ENCODE measurements at places on chromosomes 1 and 21. TPM values are rescaled to one million over a fixed set of nuclear protein-coding genes. Genes with fewer than 3 reads are reported as not detected.

GRCh38 chr1:232278925-232279324, 351.0 kb downstream of the SIPA1L2 start:
- DNase-seq: no peak

DNA sequence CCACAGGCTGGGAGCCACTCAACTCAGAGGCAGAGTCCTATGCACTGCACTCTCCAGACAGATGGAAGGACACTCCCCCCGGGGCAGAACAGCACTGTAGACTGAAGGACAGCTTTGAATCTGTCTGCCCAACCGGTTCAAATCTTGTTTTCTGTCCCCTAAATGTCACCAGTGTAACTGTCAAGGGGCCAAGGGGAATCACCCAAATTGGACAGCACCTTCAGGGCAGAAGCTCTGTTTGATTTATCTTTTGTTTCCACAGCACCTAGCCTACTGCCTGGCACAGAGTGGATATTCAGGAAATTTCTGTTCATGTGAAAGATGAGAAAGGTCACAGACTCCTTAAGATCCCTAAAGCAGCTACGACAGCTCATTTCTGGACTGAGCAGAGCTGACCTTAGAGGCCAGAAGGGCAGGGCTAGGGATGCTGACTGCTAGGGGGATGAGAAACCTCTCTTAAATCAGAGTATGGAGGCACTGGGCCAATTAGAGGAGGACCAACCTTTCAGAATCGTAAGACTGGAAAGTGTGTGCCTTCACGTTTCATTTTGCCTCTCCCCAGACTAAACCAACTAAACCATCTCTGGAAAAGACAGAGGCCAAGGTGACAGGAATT, 41.0 kb downstream of the ITPKB start:
- DNase-seq: no peak

- no peak for DNase-seq
Measured at GRCh38 chr1:114330451-114330983, 176.8 kb upstream of the SYT6 start.

The BACE2 gene
- 35.9 TPM for polyA plus RNA-seq

The TTC13 gene
- 18.1 TPM for polyA plus RNA-seq

The KIF21B gene
- polyA plus RNA-seq: 2.4 TPM

The OLIG2 gene
- not detected for polyA plus RNA-seq

Measured in left renal pelvis (tissue), 4 donors.